ENCODE measurements at places on chromosomes 13 and 19. TPM values are rescaled to one million over a fixed set of nuclear protein-coding genes. Genes with fewer than 3 reads are reported as not detected.

ERICH4 gene
- not detected for total RNA-seq

LSM14A gene
- 86.0 TPM for total RNA-seq

OXGR1 gene
- not detected for total RNA-seq

ZNF91 gene
- 12.0 TPM for total RNA-seq

CNN1 gene
- total RNA-seq, result 26.8 TPM

STARD13 gene
- 58.7 TPM for total RNA-seq

ADAT3 gene
- total RNA-seq, result 5.7 TPM
